Astrocyte of the spinal cord (primary cell): ENCODE measurements at places on chromosomes 4 and X.
A peak's percentile ranks its signal among the peaks of the same experiment; 100 is the strongest.

- DNase-seq, result no peak
Observed at GRCh38 chr4:26912069-26912468, 51.4 kb downstream of the STIM2 start.

- no peak for DNase-seq
Observed at GRCh38 chrX:6734844-6735634, 200.1 kb upstream of the VCX3A start.

DNA sequence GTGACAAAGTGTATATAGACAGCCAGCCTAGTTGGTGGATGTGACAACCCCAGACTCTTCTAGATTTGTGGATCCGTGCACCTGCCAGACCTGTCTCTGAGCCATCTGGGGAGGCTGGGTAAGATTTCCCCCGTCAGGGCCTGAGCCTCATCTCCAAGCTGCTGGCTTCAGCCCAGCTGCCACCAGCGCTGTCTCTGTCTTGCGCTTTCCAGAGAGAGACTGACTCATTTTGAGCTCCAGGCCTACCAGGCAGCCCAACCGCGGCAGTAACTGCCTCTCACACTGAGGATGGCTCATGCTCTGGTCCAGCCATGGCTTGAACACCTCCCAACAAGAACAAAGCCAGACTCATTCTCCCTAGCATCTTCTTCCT, 26.4 kb downstream of the NOP14 start:
- DNase-seq, result peak; percentile 78

DNA sequence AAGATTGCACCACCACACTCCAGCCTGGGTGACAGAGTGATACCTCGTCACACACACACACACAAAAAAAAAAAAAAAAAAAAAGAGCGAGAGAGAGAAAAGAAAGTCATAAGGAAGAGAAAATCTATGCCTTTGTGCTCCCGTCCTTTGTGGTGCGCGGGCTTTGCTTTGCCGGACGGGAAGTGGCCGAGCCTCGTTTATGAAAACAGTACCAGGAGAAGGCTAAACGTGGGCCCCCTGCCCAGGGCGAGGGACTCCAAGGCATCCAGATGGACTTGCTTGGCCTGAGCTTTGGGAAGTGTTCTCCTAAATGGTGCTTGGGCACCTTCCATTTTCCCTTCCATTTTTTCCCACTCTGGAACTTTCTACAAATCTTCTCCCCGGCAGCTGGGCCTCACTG, 109.3 kb upstream of the LRPAP1 start:
- DNase-seq, result no peak

- DNase-seq, result no peak
Observed at GRCh38 chr4:154927126-154927680, 146.1 kb downstream of the RBM46 start.

GRCh38 chrX:29690061-29690460, 525.3 kb upstream of the MAGEB2 start:
- peak; percentile 34 for DNase-seq

DNA sequence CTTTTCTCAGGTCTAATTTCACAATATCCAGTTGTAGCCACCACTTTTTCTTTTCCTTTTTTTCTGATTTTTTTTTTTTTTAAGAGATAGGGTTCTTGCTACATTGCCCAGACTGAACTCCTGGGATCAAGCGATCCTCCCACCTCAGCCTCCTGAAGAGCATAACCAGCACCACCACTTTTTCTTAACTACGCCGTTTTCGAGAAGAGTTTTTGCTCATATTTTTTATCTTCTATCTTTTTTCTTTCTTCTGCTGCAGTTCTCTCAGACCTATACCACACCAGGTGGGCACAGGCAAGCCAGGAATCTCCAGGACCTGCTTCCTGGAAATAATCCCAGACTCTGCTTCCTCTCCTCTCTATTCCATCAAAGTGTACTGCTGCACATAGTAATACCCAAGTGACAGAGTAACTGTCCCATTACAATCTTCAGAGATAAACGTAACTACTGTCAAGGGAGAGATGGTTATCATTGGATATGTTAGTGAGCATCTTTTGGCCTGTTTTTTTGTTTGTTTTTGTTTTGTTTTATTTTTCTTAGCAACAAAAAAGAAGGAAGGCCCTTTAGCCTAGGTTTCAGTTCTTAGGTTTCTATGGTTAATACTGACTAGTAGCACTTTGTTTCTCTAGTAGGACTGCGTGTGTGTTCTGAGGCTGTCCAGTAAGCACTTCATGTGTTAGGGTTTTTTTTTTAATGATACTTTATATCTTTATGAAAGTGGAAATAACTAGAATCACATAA, 59.2 kb upstream of the TXK start:
- DNase-seq, result no peak

DNA sequence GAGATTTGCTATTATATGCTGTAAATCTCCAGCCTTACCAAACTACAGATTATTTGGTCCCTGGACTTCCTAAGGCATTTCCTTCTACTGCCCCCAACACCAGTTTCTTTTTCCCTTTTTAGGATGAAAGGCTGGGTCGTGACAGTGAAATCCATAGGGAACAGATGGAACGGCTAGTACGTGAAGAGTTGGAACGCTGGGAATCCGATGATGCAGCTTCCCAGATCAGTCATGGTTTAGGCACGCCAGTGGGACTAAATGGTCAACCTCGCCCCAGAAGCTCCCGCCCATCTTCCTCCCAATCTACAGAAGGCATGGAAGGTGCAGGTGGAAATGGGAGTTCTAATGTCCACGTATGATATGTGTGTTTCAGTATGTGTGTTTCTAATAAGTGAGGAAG, 67.9 kb downstream of the PKD2 start:
- DNase-seq, result no peak

GRCh38 chr4:140247237-140247636, 93.3 kb upstream of the MAML3 start:
- DNase-seq, result no peak

DNA sequence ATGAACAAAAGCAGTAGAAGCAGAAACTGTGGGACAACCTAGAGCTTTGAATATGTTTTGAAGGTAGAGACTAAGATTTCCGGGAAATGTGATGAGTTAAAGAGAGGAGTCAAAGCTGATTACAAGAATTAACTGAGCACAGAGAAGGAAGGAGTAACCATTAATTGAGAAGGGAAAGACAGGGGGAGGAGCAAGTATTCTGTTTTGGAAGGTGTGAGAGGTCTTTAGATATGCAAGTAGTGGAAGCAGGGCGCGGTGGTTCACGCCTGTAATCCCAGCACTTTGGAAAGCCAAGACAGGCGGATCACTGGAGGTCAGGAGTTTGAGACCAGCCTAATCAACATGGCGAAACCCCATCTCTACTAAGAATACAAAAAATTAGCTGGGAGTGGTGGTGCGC, 171.5 kb downstream of the FSTL5 start:
- no peak for DNase-seq

- DNase-seq, result no peak
Observed at GRCh38 chr4:85078016-85078415, 111.5 kb upstream of the WDFY3 start.

DNA sequence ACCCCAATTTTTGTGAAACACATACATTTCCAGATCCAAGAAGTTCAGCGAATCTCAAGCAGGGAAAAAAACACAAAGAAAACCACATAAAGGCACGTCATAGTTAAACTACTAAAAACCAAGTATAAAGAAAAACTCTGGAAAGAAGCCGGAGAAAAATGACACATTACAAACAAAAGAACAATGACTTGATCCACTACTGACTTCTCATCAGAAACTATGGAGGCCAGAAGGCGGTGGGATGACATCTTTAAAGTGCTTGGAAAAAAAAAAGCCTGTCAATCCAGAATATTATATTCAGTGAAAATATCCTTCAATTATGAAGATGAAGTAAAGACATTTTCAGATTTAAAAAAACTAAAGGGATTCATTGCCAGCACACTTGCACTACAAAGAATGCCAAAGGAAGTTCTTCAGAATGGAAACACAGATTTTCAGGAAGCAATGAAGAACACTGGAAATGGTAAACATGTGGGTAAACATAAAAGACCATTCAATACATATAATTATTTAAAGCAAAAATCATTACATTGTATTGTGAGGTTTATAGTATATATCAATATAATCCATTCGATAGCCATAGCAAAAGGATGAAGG, 32.6 kb upstream of the PPP2R2C start:
- peak; percentile 0 for DNase-seq

DNA sequence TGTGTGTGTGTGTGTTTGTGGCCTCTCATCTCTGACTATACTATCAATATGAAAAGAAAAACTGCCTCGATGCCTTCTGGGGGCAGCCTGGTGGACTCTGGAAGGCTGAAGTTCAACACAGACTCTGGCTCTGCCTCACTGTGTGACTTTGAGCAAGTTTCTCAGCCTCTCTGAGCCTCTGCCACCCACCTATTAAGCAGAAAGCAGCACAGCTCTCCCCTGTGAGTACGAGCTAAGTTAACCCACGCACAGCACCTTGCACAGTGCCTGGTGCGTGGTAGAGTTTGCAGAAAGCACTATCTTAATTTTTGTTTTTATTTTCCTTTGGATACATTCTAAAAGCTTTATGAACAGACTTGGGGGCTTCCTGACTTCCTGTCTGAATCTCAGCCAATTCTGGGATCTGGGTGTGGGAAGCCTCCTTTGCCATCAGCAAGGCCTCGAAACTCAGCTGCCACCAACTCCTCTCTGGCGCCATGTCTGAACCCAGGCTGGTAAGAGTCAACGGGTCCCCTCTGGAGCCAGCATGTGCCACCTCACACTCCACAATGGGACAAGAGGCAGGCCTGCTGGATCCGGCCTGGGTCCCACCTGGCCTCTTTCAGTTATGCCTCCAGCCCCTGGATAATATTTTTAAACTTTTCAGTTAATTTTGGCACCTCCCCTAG, 57.3 kb downstream of the JAKMIP1 start:
- no peak for DNase-seq

- no peak for DNase-seq
Observed at GRCh38 chrX:99663136-99663535, 746.9 kb downstream of the PCDH19 start.

GRCh38 chr4:73872316-73873108, 3.3 kb downstream of the CXCL1 start:
- peak; percentile 25 for DNase-seq

GRCh38 chr4:58225460-58225859, 1115.3 kb upstream of the IGFBP7 start:
- DNase-seq, result no peak

DNA sequence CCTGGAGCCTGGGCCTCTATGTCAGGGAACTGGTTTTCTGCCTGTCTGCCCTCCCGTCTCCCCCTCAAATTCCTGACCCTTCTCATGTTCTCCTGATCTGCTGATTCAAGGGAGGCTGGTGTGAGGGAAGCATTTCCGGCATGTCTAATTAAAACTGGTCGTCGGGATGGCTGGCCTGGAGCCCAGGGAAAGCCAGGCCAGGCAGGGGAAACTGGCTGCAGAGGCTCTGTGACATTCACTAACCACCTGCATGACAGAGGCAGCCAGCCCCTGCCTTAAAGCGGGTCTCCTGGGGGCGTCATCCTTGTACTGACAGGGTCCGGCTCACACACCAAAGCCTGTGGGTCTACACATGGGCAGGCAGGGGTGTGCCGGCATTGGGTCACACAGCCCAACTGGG, 35.2 kb downstream of the ABLIM2 start:
- no peak for DNase-seq

- DNase-seq, result no peak
Observed at GRCh38 chr4:42225286-42225685, 72.8 kb upstream of the BEND4 start.

DNA sequence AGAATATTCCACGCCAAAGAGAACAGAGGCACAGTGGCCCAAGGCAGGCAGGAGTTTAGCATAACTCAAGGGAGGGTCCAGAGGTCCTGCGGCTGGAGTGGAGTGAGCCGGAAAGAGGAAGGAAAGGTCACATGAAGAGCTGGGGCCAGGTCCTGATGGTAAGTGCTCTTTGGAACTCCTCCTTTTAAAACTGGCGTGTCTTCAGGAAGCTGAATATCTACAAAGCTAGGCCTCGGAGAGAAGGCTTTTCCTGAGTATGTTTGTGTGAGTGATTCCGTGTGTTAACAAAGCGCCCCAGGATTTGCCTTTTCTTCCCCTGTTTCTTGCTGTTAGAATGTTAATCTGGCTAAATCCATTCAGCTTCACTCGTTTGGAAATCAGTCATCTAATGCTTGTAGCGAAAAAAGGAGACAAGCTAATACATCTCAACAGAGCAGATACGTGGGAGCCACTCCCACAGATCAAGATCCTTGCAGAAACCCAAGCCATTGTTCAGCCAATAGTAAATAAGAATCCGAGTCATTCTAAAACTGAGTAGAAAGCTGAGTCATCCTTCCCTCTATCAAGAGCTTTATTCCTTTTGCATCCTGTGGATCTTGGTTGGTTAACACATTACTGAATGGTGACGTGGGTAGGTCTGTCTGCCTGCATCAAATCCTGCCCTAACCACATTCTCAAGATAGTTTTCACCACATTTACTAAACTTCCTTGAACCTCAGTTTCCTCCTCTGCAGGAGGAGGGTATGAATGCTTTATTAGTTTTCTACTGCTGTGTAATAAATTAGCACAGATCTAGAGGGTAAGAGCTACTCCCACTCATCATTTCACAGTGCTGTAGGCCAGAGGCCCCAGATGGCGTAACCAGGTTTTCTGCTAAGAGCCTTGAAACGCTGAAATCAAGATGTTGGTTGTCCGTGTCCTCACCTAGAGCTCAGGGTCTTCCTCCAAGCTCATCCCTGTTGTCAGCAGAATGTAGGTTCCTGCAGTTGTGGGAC, 43.2 kb upstream of the RBM47 start:
- peak; percentile 99 for DNase-seq

DNA sequence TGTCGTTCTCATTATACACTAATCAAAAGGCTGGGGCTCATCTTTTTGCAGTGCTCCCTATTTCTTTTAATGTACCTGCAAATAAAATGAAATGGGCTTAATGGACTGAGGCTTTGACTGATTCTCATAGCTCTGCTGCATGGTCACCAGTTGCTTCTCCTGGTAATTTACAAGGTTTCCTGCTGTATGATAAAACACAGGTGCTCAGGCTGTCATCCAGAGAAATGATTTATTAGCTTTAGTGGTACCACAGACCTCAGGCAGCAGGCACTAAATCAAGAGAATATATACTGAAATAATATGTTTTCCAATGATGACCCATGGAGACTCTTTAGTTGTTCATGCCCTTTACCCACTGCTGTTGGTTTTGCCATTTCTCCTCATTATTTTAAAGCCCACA, 137.7 kb downstream of the C4orf33 start:
- no peak for DNase-seq

- DNase-seq, result peak; percentile 54
Observed at GRCh38 chr4:113823291-113823659, 61.7 kb upstream of the CAMK2D start.

- no peak for DNase-seq
Observed at GRCh38 chr4:70654605-70655011, 11.7 kb downstream of the JCHAIN start.

DNA sequence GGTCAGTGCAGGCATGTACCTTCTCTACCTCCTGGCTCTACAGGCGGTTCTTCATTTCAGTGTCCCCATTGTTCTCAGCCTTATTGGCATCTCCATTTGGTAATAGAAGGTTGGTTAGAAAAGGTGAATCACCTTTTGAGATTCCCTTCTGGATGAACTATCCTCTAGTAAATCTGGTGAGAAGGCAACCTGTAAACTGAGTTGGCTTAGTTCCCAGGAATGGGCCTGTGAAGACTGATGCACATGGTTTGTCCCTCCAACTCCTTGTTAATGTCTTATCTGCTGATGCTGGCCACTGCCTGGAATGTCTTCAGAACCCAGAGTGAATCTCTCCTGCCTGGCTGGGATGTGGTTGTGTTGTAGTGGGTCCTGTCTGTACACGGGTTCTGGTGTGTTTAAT, 143.4 kb upstream of the WDR1 start:
- DNase-seq, result no peak

- DNase-seq, result no peak
Observed at GRCh38 chr4:147398556-147398955, 82.3 kb upstream of the EDNRA start.
